ENCODE measurements at places on chromosomes 1 and 21.
A peak's percentile ranks its signal among the peaks of the same experiment; 100 is the strongest.

DNA sequence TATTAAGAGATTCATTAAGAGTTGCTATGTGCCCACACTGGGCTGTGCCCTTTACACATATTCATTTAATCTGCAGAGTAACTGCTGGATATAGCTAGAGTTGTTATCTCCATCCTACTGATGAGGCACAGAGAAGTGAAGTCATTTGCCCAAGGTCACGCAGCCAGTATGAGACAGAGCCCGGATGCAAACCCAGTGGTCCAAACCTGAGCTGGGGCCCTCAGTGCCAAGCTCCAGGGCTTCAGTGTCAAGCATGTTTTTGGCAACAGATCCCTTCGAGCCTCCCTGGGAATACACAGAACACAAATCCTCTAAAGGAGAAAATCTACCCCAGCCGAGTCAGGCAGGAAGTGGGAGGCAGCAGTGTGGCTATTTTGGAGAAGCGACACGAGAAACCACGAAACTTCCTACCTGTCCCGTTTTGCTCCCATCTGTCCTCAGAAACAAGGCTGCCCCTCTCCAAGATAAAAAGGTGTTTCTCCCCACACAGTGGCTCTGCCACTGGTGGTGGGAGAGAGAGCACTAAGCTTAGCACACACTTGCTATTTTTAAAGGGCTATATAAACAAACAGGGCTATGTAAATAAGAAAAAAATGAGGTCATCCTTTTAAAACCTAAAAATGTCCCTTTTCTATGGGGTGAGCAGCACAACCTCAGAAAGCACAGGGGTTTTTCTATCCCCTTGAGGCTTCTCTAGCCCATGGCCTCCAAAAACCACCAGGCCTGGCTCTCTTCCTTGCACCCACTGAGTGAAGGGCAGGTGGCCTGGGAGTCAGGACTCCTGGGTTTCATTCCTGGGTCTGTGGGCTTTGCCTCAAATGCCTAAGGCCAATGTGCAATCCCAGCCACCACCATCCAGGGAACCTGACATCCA lies 138.6 kb upstream of the EDN2 start:
- DNase-seq = no peak

GRCh38 chr1:12620488-12620865 lies 2.5 kb upstream of the DHRS3 start:
- DNase-seq = peak; percentile 80

DNA sequence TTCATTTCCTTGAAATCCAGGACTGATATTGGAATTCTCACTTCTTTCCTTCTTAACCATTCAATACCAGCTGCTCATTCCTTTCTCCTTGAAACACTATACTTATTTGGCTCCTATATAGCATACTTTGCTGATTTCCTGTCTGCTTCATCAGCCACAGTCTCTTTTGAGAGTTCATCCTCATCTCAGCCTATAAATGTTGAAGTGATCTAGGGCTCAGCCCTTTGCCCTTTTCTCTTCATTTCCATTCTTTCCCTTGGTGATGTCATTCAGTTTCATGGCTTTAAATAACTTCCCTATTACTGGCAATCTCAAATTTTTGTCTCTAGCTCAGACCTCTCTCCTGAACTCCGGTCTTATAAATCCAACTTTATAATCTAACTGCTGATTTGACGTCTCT lies 24.1 kb upstream of the RABGAP1L start:
- no peak for DNase-seq

DNA sequence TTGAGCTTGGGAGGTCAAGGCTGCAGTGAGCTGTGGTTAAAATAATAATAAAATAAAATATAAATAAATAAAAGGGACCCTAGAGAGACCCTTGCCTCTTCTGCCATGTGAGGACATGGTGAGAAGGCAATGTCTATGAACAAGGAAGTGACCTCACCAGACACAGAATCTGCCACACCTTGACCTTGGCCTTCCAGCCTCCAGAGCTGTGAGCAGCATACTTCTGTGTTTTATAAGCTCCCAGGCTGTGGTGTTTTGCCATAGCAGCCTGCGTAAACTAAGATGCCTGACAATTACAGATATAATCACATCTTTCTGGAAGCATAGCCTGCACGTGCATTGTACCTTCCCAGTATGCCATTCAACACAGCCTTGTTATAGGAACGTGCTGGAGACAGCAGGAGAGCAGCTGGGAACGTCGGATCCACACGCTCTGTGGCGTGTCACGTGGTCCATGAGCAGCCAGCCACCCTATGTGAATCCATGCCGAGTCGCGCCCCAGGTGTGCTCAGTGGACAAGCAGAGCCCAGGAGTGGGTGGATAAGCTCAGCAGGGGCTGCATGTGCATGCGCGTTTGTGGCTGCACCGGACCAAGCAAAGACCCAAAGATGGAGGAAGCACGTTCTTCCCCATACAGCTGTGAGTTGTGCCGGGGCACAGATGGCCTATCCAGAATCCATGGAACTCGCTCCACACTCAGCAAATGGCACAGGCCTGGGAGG lies 17.8 kb downstream of the WNT9A start:
- DNase-seq = no peak

GRCh38 chr1:217272385-217272784 lies 358.5 kb downstream of the GPATCH2 start:
- no peak for DNase-seq

DNA sequence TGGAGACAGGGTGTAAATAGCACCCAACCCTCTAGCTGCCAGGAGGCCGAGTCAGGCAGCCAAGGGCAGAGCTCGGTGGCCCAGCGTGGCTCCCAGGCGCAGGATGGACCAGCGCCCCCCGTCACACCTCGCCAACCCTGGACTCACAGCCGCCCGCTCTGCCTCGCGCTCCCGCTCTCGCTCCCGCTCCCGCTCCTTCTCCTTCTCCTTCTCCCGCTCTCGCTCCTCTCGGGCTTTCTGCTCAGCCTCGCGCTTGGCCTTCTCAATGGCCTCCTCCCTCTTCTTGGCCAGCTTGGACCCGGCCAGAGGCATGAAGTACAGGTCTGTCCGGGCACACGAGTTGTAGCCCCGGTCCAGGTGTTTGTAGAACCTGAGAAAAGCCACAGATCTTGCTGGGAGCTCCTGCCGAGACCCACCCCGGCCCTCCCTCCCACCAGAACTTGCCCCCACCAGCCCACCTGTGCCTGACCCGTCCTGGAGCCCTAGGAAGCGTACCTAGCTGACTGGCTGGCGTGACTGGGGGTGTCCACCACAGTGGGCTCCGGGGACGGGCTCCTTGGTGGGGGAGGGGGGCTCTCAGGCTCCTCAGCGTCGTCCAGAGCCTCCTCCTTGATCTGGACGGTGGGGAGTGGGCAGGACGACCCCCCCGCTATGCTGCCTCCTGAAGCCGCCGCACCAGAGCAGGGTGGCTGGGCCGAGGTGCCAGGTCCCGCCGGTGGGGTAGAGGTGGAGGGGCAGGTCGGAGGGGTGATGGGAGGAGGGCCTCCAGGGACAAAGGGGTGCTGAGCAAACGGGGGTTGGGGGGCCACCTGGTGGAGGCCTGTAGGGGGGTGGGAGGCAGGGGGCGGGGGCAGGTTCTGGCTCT lies 41.9 kb downstream of the SLC45A1 start:
- no peak for DNase-seq

DNA sequence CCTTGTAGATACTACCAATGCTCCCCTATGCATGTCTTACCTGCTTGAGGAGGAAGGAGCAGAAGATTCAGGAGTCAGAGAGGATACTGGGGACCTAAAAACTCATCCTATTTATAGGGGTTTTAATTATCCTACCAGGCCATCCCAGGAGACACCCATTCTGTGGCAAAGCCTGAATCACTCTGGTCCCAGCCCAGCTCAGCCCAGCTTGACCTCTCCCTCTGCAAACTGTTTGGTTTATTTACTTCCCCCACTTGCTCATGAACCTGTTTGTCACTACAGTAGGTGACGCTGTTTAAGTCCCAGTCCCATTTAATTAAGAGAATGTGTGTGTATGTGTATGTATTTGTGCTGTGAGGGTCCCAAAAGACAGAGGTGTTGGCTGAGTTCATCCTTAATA lies at the start of gene RPTN:
RPTN (minus strand) TSS at position 85 of the 400 bp plus-strand sequence. CDS start 1,339 bp downstream, outside the sequence.
- no peak for DNase-seq

DNA sequence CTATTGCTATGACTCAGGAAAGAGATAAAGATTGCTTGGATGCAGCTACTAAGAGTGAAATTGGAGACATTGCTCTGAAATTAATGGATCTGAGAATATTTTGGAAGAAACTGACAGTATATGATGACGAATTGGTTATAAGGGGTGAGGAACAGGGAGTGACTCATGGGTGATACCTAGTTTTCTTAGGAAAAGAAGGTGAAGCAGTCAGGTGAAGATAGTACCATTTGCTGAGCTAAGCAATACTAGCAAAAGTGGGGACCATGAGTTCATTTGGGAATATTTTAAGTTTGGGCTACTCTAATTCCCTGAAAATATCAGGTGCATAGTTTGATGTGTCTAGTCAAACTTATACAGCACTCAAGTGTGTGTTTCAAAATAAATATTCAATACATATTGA lies 260.1 kb upstream of the NFIA start:
- DNase-seq = no peak

- no peak for DNase-seq
These were observed 70.3 kb downstream of the CD46 start for GRCh38 chr1:207822124-207822601.

- no peak for DNase-seq
These were observed 400.0 kb downstream of the MATN1 start for GRCh38 chr1:30323352-30323751.

GRCh38 chr1:89699451-89699986 lies 66.6 kb downstream of the LRRC8C start:
- no peak for DNase-seq

GRCh38 chr1:31764312-31765040 lies at the start of gene ADGRB2:
TSS of gene ADGRB2 (minus strand) at chr1:31764340. CDS start at chr1:31757221, 7,119 bp downstream.
- DNase-seq = peak; percentile 34

GRCh38 chr1:65044411-65044810 lies 78.1 kb upstream of the JAK1 start:
- DNase-seq = no peak

DNA sequence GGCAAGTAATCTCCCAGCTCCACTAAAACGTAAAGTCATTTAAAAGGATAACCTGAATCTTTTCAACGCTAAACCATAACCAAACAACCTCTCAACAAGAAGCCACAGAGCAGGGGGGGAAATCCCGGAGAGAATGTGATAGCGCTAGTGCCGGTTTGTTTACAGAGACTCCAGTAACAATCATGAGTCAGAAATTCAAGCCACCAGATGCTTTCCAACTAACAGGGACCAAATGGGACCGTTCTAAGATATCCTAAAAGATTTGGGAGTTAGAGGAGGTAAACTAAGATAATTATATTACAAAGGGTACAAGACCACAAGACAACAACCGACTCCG lies 825 bp downstream of the DCAF8 start:
- DNase-seq = peak; percentile 65

GRCh38 chr1:79848316-79848715 lies 841.8 kb upstream of the ADGRL4 start:
- DNase-seq = no peak

- DNase-seq = peak; percentile 62
These were observed 8.1 kb upstream of the ACOT7 start for GRCh38 chr1:6401673-6402072.

- no peak for DNase-seq
These were observed 3.7 kb upstream of the SEC16B start for GRCh38 chr1:177973585-177973984.

DNA sequence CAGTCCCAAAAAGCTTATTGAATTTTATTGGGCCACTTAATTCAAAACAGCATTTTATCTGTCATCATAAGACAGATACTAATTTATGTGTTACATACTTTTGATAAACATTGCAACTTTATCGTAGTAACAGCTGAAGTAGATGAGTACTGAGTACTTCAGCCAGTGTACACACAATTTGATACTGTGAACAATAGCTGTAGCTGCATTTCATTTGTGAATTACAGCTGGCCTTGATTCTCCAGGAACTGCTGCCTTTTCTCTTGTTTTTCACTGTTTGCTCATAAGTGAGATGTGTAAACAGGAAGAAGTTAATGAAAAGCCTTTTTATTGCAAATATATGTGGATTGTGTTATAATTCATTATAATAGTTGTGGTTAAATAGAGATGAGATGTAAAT lies 10.2 kb downstream of the UAP1 start:
- no peak for DNase-seq

- no peak for DNase-seq
These were observed 69.9 kb downstream of the TNFSF4 start for GRCh38 chr1:173137107-173137706.

DNA sequence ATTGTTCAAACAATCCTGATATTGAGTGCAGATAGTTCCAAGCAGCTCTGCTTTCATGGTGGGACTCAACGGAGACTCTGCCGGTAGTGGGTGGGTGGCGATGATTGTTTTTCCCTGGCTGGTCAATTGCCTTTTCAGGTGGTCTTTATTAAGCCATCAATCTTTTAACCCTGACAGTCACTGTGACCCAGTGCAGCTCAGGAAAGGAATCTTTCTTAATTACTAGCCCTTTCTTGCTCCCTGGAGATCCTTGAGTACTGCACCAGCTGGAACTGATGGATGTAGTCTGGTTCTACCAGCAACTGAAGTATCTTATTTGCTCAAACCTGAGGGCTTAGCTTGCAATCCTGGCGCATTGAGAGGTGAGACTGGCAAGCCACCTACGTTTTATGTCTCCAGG lies 196.4 kb downstream of the PLPP3 start:
- no peak for DNase-seq

DNA sequence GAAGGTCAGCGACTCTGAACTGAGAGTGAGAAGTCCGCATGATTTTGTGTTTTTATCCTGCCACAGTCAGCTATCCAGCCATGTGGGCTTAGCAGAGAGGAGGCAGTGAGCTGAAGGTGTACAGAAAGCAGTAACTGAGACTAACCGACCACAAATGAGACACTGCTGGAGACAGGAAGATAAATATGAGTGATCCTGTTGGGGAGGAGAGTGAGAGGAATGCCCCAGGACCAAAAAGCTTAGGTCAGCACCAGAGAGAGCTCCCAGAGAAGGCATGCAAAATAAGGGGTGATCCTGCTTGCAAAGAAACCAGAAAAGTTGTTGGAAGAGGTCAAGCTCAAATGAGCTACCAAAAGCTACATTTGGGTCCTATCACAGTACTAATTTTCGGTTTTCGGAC lies 63.7 kb downstream of the HLCS start:
- DNase-seq = no peak

- no peak for DNase-seq
These were observed 266.0 kb downstream of the GPR52 start for GRCh38 chr1:174713796-174714195.

GRCh38 chr1:81437213-81437612 lies 363.5 kb upstream of the ADGRL2 start:
- no peak for DNase-seq
